ENCODE measurements at places on chromosomes 1 and 21.

DNA sequence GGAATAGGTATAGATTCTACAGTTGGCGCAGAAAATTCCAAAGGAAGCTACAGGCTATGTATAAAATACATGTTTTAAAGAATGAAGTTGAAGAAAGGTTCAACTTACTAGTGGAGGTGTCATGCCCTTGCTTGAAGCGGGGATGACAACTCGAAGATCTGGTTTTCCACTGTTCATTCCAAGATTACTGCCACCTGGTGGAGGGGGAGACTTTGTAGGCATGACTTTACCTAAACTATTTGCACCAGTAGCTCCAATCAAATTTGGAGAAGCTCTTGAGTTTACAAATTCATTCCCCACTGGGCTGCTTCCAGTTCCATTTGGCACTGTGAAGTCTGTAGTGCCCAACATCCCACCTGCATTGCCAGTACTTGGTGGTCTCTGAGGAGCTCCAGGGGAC, 81.7 kb downstream of the AXDND1 start:
- DNase-seq, result no peak

- no peak for DNase-seq
These were observed 40.2 kb downstream of the PRSS38 start for GRCh38 chr1:227855687-227856086.

- peak; percentile 6 for DNase-seq
These were observed 954 bp downstream of the RSBN1 start for GRCh38 chr1:113811156-113811887.

- no peak for DNase-seq
These were observed 19.2 kb downstream of the C1orf87 start for GRCh38 chr1:60054374-60054773.

DNA sequence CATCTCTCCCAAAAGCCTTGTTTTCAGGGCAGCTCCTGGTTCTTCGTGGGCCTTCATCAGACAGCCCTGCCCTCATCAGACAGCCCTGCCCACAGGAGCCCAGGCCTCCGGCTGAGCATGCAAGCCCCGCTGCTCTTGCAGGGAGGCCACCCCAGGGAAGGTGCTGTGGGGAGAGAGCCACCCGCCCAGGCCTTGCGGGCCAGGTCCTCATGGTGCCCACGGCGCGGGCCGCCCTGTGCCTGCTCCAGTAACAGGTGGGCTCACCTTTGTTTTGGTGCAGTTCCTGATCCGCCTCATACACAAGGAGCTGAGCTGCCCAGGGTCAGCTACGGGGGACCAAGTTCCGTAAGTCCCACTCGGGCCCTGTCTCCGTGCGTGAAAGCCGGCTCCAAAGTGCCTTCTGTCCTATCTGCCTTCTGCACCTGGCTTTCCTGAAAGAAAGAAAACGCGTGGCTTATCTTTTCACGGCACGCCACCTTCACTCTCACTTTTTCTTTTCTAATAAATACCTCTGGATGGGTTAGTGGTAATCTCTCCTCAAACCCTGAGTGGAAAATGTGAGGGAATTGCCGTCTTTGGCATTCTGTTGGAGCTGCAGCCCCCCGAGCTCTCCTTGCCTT, 65.9 kb downstream of the SLC37A1 start:
- no peak for DNase-seq

- DNase-seq, result no peak
These were observed 45.0 kb downstream of the GORAB start for GRCh38 chr1:170576980-170577379.

DNA sequence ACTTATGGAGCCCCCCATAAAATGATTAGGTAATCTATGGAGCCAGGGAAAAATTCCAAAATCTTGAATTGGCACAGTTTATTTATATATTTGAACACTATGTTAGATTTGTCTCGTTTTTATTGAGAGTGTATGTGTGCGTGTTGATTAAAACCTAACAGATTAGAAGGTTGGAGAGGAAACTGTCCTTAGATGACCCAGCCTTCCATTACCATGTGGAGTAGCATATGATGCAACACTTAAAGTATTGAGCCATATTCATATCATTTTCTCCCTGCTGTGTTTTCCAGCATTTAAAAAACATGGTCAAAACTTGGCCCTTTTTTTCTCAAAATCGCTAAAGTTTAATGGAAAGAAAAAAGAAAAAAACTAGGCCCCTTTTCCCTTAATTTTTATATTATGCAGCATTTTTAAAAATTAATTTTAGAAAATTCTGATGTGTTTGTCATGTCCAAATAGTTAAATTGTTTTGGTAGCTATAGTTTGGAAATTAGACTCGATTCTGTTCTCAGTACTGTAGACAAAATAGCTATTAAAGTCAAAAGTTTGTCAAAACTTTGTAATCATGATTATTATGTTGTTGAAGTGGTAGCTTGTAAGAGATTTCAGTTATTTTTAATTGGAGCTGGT, 2.3 kb downstream of the LRRC8D start:
- DNase-seq, result no peak

DNA sequence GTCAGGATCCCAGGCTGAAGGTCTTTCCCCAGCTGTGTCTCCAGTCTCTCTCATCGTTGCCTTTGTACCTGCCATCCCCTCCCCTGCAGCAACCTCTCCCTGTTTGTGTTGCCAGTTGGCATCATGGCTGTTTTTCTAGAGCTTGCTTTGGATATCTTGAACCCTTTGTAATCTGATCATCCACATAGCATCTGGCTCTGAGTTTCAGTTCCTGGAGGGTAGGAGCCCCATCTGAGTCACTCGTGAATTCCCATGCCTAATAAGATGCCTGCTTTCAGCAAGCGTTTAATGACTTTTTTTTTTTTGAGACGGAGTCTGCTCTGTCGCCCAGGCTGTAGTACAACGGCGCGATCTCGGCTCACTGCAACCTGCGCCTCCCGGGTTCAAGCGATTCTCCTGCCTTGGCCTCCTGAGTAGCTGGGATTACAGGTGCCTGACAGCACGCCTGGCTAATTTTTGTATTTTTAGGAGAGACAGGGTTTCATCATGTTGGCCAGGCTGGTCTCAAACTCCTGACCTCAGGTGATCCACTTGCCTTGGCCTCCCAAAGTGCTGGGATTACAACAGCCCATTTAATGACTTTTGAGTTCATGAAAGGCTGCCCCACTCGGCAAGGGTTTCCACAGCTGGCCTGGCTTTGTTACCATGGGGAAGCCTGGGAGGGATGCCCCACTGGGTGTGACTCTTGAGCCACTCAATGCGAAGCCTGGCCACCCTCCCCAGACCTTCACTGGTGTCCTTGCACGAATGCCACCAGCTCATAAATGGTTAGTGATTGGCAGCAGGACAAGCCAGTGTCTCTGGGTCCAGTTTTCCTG, 11.9 kb downstream of the ALPL start:
- no peak for DNase-seq

DNA sequence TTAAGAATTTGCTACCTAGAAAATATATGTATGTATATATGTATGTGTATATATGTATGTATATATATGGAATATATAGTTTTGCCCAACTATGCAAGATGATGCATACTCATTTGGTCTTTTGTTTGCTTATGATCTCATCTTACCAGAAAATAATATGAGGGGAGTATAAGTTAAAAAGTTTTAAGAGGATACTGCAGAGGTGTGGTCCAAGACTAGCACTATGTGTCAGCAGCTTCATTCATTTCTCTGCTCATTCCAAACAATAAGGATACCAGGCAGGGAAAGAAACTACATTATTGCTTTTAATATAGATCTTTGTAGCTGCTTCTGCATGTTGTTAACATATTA, 22.8 kb downstream of the RCOR3 start:
- DNase-seq, result no peak

GRCh38 chr1:163191301-163191700, 11.4 kb downstream of the RGS5 start:
- no peak for DNase-seq

Measured in NCI-H2081 (cell line).